ENCODE measurements at places on chromosomes 5 and 9.

DNA sequence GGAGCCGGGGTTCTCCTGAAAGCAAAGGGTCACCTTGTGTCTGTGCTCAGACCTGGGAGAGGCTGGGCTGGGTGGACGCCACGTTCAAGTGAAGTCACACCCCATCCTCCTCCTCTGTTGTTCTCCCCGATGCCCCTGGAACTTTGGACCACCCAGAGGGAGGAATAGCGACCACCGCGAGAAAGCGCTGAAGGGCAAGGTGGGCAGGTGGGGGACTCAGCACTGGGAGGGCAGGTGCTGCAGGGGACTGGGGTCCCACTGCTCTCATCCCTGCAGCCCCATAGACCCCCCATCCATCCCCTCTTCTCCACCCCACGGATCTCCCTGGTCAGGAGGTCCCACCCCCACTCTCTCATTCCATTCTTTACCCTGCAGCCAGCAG lies 48.8 kb upstream of the COL5A1 start:
- no peak for DNase-seq

DNA sequence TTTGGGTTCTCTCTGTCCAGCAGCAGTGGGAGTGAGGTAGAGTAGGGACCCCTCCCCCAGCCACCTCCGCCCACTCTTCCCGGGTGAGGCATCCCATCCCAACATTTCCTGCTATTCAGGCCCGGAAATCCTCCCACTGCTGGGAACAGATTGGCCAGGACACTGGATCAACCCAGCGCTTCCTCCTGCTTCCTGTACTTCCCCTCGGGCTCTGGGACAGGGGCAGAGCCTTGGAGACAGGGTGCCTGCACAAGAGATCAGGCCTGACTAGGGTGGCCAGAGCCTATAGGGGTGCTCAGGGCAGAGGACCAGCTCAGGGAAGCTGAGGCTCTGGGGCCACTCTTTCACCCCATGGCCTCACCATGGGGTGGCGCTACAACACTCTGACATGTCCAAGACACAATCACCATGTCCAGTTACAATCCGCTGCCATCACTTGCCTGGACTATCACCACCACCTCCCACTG lies 14.5 kb downstream of the SH2D3C start:
- DNase-seq: no peak

DNA sequence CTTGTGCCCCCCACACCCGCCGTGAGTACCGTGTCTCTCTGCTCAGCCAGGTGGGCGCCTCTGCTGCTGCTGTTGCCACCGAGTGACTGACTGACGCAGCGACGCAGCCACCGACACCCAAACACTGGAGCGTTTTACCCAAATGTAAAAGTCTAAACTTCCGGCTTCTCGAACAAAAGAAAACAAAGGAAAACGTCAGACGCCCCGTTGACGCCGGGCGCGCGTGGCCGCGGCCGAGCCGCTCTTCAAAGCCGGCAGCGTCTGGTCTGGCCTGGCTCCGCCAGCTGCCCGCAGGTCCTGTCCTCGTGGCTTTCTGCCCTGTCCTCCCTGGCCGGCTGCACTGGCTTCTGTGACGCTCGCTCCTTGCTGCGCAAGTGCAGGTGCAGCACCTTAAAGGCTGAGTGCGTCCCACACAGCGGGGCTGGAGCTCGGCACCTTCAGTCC lies 41.4 kb upstream of the CLPTM1L start:
- peak; percentile 90 for DNase-seq

DNA sequence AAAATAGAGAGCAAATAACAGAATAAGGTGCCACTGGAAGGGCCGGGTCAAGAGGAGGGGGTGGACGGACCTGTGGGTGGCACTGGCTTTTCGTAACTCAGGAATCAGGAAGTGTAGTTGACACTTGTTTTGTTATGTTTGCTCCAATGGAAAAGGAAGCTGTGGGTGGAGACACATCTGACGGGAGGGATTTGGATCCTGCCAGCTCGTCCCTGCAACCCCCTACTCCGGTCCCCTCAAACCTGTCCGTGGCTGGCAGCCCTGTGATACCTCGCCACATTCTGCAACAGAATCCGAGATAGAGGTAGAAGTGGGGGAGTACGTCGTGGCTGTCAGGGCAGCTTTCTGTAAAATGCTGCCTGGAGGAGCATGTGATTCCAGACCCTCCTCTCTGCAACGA lies 104.2 kb upstream of the IER5L start:
- no peak for DNase-seq

- DNase-seq: no peak
Observed at GRCh38 chr5:28310696-28311095, 1272.3 kb upstream of the CDH9 start.

- DNase-seq: no peak
Observed at GRCh38 chr9:118721276-118721675, 648.0 kb downstream of the BRINP1 start.

- no peak for DNase-seq
Observed at GRCh38 chr5:150278916-150279315, 10.7 kb downstream of the CAMK2A start.

- DNase-seq: no peak
Observed at GRCh38 chr5:64576250-64576649, 70.4 kb downstream of the RGS7BP start.

- DNase-seq: no peak
Observed at GRCh38 chr5:94776167-94776566, 157.7 kb downstream of the SLF1 start.

GRCh38 chr5:73644385-73644963 lies 18.5 kb downstream of the ARHGEF28 start:
- DNase-seq: no peak

DNA sequence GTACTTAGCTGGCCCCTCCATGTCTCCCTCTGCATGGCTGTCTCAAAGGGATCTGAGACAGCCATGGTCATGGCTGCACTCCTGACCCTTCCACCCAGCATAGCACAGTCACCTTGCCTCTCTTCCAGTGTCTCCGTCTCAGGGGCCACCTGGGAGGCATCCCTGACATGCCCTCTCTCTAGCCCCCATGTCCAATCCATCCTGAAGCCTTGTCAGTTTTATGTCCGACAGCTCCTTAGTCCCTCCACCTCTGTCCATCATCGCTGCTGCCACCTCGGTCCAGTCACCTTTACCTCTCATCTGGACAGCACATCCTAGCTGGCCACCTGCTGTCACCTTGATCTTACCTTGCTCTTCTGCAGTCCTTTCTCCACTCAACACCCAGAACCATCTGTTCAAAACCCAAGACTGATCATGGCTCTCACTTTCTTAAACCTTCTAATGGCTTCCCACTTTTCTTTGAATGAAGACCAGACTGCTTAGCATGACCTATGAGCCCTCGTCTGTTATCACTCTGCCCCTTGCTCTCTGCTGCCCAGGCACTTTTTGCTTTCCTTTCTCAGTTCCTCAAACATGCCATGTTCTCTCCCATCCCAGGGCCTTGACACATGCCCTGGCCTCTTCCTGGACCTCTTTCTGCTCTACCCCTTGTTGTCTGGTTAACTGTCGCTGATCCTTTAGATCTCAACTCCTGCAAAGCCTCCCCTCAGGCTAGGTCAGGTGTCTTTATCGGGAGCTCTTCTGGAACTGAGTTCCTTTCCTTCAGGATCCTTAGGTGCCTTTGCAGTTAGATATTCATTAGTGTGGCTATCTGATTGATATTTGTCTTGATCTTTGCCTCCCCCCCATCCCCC lies 181.8 kb upstream of the PITX1 start:
- no peak for DNase-seq

GRCh38 chr9:71915495-71915894 lies 4.1 kb downstream of the C9orf85 start:
- DNase-seq: no peak

DNA sequence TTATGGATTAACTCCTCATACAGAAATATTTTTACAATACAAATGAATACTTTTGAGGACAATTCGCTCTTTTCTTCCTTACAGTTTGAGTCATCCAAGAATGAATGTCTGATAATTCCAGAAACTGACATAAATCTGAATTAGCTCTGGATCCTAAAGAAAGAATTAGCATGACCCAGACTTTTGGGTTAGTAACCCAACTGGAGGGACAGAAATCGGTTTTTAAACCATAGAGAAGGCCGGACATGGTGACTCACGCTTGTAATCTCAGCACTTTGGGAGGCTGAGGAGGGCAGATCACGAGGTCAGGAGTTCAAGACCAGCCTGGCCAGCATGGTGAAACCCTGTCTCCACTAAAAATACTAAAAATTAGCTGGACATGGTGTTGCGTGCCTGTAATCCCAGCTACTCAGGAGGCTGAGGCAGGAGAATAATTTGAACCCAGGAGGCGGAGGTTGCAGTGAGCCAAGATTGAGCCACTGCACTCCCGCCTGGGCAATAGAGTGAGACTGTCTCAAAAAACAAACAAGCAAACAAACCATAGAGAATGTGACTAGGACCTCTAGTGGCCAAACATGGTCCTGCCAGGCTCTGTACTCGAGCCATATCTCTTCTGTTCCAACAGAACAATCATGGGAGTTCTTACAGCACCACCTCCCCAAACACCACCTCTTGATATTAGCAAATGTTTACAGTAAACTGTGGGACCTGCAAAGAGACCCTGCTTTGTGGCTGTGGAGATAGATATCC lies 44.8 kb downstream of the LURAP1L start:
- DNase-seq: no peak

GRCh38 chr9:96646081-96646991 lies 8.8 kb downstream of the PRXL2C start:
- no peak for DNase-seq

DNA sequence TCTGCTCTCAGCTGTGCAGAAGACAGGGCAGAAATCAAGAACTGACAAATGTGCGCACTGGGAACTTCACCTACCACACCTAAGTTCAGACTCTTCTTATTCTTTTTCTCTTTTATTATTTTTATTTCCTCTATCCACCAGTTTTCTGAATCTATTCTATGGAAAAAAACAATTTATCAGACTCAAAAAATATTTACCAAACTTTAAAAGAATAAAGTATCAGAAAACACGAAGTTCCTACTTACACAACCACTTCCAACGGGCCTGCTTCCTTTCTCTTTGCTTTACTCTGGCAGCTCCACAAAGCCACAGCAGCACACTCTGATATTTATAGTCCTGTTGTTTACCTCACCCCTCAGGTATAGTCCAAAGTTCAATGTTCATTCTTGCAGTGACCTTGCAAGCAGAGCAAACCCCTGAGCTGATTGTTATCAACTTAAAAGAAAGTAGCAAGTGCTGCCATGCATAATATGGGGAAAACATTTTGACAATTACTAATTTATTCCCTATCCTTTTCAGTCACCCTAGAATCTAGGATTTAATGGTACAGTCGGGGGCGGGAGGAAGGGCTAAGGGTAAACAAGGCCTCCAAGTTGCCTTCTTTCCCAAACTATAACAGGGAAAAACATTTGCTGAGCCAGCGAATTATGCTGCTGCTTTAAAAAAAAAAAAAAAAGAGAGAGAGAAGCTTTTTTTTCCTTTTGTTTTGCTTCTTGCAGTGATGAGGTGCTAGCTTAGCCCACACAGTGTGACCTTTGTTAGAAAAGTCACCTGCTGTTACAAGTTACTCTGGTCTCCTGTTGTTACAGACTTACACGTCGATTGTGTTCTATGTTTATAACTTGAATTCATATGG lies at the start of gene SELENOP:
SELENOP (minus strand) TSS at position 302 of the 856 bp plus-strand sequence. CDS start 3,539 bp downstream, outside the sequence.
- no peak for DNase-seq

DNA sequence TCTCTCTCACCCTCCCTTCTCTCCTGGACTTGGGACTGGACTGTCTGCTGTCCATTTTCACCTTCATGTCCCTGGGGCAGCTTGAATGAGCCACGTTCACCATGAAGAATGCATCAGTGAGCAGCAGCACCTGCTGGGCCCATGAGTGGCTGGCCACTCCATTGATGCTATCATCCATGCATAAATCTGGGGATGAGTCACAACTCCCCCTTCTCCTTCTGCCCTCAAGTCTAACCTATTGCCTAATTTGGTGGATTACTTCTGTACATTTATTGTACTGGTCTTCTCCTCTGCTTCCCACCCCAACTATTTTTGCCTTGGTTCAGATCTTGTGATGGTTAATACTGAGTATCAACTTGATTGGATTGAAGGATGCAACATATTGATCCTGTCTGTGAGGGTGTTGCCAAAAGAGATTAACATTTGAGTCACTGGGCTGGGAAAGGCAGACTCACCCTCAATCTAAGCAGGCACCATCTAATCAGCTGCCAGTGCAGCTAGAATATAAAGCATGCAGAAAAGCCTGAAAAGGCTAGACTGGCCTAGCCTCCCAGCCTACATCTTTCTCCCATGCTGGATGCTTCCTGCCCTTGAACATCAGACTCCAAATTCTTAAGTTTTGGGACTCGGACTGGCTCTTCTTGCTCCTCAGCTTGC lies 46.7 kb downstream of the GDNF start:
- no peak for DNase-seq

DNA sequence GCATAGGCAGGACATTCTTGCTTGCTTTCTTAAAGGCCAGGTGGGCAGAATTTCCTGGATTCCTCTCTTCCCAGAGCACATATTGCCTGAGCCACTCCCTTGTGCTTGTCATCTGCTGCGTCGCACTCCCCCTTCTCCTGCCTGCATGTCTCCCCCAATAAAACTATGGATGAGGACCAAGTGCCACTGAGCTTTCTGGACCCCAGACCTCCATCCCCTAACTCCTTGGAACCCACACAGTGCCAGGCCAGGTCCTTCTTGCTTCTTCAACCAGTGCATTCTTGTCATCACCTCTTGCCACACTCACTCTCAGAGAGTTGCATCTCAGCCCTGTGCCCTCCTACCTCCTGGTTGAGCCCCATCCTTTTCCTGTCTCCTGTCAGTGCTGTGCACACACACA lies 157.9 kb upstream of the PANK3 start:
- DNase-seq: no peak

Measured in stimulated activated naive CD4-positive, alpha-beta T cell (primary cell).